Stimulated activated CD4-positive, alpha-beta T cell treated with anti-CD3 and anti-CD28 coated beads, Interleukin-15, amount 100 ng/mL, for 48 hours (primary cell): ENCODE measurements at places on chromosomes 7 and 10.

DNA sequence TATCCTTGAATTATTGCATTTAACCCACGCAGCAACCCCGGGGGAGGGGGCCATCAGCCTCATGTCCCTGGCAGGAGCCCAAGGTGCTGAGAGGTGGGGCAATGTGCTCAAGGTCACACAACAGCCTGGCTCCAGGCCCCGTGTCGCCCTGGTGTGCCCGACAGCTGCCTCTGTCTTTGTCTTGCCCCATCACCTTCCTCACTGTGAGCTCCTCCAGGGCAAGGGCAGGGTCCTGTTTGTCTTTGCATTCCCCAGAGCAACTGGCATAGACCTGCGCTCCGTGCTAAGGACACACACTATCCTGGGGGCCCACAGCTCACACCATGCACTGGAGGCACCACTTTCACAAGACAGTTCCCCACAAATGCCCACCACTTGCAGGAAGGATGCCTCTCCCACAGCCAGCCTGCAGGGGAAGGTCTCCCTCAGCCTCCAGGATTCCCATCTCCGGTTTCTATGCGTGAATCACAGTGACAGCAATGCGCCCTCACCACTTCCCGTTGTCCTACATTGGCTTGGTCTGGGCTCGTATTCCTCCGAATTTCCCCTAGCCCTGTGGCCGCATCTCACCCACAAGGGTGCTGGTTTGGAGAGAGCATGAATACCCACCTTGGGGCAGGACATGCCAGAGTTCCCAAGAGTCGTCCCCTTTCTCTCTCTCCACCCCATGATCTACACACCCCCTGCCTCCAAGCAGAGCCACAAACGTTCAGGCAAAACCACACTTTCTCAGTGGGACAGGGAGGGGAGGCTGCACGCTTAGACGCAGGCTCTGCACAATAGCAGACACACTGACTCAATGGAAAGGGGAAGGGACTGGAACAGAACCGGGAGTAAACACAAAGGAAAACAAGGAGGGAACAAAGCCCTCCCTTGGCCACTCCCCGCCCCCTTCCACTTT lies 10.3 kb downstream of the ITPRIP start:
- no peak for DNase-seq

DNA sequence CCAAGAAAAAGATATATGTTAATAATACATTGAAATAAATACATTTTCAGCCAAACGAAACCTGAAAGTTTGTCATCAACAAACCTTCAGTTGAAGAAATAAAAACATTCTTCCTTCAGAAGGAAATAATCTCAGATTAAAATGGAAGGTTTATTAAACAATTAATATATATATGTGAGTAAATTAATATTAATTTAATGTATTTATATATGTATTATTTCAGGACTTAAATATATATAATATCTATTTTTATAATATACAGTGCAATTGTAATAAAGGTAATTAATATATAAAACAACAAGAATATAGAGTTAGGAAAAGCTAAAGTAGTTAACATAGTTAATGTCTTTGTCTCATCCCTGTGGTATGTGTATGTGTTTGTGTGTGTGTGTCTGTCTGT lies 102.2 kb upstream of the CDC14C start:
- DNase-seq = no peak

DNA sequence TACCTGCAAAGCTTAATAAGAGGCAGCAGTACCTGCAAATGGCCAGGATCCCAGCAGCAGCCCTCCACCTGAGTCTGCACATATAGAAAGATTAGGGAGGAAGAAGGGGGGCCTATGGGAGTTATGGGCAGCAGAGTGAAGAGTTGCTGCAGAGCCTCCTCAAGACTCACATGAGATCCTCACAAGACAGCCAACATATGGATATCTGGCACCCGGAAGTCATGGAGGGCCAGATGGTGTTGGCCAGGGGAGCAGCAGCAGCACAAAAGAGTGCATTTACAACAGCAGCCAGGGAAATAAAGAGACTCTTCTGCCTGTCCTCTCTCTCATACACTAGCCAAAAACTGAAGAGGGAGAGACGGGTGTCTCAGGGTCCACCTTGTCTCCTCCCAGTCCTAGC lies 4.0 kb upstream of the TAS2R40 start:
- no peak for DNase-seq

DNA sequence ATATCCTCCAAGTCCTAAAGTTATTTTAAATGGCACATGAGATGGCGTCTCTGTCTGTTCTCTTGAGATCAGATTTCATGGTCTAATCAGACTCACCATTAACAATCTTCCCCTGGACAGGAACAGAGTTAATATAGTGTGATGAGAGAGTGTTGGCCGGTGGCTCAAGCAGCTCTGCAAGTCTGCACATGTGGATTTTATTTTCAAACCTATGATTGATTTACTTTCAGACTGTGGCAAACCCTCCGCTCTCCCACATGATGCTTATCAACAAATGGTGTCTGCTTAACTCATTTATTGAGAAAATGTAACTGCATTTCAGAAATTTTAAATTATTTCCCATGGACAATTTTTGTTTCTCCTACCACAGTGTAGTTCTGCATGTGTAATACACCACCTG lies 46.5 kb upstream of the HGF start:
- no peak for DNase-seq

- no peak for DNase-seq
Measured at GRCh38 chr7:100090527-100091410, 2.0 kb downstream of the COPS6 start.
